ENCODE measurements at places on chromosomes 3 and 15.

GRCh38 chr3:190621927-190622326 lies 108.0 kb downstream of the IL1RAP start:
- DNase-seq: no peak

- no peak for DNase-seq
These were observed 62.7 kb upstream of the TRAK1 start for GRCh38 chr3:42028474-42028873.

- no peak for DNase-seq
These were observed 20.8 kb upstream of the DUSP7 start for GRCh38 chr3:52076896-52077780.

- no peak for DNase-seq
These were observed 46.4 kb downstream of the TIPARP start for GRCh38 chr3:156720826-156721225.

DNA sequence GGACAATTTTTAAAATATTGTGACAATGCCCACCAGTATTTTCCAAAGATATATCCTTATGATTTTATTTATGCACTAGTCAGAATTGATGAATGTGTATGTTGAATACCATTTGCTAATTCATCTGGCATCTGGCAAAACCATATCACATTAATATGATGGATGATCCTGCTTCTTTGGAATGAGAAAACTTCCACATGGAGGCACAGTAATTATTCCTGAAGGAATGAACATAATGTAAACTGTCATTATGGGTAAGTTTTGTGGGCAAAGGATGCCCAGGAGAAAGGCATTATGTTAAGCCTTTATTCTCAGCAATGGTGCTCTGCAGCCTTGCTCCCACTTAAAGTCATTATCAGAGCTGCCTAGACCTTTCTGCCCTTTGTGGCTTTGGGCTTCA lies 113.0 kb upstream of the MME start:
- no peak for DNase-seq

DNA sequence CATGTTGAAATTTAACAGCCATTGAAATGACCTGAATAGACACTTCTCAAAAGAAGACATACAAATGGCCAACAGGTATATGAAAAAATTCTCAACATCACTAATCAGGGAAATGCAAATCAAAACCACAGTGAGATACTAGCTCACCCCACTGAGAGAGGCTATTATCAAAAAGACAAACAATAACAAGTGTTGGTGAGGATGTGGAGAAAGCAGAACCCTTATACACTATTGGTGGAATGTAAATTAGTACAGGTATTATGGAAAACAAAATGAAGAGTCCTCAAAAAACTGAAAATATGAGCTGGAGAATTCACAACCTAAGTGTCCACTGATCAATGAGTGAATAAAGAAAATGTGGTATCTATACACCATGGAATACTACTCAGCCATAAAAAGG lies 21.5 kb downstream of the THOC7 start:
- DNase-seq: no peak

- no peak for DNase-seq
These were observed 127.7 kb downstream of the ASB7 start for GRCh38 chr15:100730129-100730528.

- DNase-seq: no peak
These were observed 164.7 kb downstream of the CTNNB1 start for GRCh38 chr3:41363830-41364523.

GRCh38 chr3:159840703-159841299 lies 147.8 kb upstream of the IL12A start:
- DNase-seq: no peak

DNA sequence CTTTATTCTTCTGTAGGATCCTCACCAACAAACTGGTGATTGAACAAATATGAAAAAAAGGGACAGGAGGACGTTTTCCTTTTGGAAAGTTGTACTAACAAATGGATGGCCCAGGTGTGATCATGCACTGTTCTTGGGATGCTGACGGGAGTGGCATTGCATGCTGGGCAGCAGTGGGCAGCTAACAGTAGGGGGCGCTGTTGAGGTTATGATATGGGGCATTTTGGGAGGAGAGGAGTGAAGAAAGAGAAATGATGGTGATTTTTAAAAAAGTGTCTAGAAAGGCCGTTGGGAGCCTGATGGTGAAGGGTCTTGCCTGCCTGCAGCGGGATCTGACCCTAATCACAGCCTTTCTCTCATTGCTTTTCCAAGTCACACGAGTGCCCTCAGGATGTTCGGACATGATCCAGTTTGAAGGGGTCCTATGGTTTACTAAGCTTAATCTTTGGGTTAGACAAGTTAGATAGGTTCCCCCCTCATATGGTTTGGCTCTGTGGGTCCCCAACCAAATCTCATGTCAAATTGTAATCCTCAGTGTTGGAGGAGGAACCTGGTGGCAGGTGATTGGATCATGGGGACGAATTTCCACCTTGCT lies 46.2 kb upstream of the PRTG start:
- peak; percentile 40 for DNase-seq

- DNase-seq: no peak
These were observed 114.4 kb downstream of the RYR3 start for GRCh38 chr15:33425142-33425541.

GRCh38 chr3:46456118-46456517 lies 8.6 kb downstream of the LTF start:
- no peak for DNase-seq

DNA sequence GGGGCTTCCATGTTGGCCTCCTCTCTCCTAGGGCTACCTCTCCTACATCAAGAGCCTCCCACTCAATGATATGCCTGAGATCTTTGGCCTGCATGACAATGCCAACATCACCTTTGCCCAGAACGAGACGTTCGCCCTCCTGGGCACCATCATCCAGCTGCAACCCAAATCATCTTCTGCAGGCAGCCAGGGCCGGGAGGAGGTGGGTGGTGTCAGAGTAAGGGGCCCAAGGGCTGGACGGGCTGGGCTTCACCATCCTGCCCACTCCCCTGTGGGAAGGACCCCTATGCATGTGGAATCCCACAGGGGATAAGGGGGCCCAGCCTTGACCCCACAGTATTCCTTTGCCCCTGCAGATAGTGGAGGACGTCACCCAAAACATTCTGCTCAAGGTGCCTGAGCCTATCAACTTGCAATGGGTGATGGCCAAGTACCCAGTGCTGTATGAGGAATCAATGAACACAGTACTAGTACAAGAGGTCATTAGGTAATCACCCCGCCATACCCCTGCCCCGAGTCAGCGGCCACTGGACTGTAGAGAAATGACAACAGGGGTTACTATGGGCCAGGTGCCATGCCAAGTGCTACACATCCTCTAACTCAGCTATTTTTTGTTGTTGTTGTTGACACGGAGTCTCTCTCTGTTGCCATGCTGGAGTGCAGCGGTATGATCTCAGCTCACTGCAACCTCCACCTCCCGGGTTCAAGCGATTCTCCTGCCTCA lies 47.1 kb downstream of the SEMA3G start:
- no peak for DNase-seq

- DNase-seq: no peak
These were observed 27.2 kb upstream of the GBE1 start for GRCh38 chr3:81788610-81789009.

GRCh38 chr15:58260725-58261267 lies 122.6 kb downstream of the AQP9 start:
- DNase-seq: no peak

- DNase-seq: peak; percentile 41
These were observed 1.2 kb downstream of the B2M start for GRCh38 chr15:44712346-44713005.

- DNase-seq: no peak
These were observed 40.4 kb downstream of the IQCB1 start for GRCh38 chr3:121794264-121794983.

DNA sequence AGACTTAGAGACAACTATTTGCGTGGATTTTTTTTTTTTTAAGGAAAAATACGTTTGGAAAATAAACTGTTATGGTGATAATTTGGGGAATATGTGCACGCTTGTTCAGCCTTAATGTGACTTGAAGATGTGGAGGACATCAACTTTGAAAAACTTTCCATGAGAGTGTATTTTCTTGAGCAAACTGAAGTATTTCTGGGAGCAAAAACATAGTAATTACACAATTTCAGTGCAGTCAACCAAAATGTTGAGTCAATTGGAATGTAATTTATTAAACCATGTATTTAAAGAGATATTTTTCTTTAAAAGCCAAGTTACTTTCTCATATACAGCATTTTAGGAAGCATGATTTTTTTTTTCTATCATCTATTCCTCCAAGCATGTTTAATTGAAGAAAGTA lies 80.3 kb upstream of the FLNB start:
- DNase-seq: no peak

DNA sequence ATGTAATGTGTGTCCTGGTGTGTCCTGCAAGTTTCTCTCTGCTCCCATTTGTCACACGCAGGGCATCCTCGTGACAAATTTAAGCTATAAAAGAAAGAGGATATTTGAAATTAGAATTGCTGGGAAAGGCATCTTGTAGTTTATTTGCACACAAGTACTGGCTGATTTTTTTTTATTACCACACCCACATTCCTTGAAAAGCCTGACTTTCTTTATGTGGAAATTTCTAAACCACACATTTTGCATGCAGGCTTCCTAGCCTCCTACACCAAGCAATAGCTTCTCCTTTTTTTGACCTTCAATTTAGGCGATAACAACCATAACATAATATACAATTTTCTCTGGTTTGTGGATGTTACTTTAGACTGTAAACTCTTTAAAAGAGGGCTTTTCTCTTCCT lies 126.1 kb downstream of the SERPINI1 start:
- no peak for DNase-seq
